Stimulated activated CD8-positive, alpha-beta memory T cell treated with anti-CD3 and anti-CD28 coated beads, Interleukin-7, amount 100 ng/mL, for 48 hours (primary cell): ENCODE measurements at places on chromosomes 3 and 15.
A peak's percentile ranks its signal among the peaks of the same experiment; 100 is the strongest.

DNA sequence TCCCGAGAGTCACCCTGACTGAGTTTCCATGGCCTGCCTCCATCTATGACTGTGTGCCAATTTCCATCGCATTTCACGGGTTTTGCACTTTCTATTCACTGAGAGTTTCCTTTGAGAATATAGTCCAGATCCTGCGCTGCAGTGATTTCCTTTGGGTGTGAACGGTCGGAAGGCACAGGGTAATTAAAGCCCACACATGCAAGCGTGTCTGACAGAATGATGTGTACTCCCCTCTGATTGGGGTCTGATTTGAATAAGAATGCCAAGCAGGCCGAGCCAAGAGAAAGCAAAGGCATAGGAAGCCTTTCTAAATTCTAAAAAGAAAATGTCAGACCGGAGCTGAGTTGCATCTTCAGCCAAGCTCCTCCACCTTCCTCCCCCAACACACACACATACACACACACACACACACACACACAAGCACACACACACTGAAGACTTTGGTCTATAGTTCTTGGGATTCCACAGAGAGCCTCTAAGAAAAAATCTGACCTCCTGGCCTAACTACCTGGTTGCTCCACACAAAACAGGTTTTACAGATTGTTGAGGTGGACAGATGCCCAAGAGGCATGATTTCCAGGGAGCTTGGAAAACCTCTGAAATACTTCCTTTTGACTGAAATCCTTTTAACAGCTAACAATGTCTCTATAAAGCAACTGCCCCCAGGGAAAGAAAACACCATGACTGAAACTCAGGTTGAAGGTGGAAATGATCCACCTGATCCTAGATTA is 59.7 kb upstream of the LRRN1 start:
- DNase-seq: no peak

GRCh38 chr3:66404903-66405700 is 95.7 kb downstream of the LRIG1 start:
- DNase-seq: no peak

GRCh38 chr3:58190882-58191281 is 19.9 kb downstream of the DNASE1L3 start:
- DNase-seq: no peak

GRCh38 chr3:97359977-97360376 is 404.6 kb upstream of the ARL6 start:
- no peak for DNase-seq

DNA sequence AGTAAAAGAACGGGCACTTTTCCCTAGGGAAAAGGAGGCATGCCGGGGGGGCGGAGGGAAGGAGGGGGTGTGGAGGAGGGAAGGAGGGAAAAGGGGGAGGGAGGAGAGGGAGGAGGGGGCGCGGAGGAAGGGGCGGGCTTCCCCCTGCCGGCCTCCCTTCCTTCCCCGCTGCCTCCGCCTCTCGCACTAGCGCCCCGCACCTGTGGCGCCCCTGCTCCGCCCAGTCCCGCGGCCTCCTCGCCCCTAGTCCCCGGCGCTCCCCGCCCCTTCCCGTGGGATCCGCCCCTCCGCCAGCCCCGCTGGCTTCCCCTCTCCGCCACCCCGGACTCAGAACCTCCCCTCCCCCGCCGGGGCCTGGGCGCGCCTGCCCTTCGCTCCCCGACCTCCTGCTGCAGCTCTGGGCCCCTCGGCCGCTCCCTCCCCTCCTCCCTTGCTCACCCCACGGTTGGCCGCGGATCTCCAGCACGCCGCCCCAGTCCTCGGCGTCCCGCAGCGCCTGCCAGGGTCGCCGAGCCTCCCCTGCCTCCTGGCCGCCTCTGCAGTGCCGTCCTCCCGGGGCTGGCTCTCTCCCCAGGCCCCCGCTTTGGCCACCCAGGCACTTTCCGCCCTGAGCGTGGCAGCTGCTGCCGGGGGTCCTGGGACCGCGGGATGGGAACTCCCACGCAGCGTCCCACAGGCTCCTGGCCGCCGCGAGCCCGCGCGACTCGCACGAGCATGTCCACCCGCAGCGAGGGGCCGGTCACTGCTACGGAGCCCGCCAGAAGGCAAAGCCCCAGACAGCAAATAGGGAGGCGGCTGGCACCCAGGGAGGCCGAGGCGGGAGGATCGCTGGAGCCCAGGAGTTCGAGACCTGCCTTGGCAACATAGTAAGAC is 147.4 kb downstream of the TJP1 start:
- no peak for DNase-seq

DNA sequence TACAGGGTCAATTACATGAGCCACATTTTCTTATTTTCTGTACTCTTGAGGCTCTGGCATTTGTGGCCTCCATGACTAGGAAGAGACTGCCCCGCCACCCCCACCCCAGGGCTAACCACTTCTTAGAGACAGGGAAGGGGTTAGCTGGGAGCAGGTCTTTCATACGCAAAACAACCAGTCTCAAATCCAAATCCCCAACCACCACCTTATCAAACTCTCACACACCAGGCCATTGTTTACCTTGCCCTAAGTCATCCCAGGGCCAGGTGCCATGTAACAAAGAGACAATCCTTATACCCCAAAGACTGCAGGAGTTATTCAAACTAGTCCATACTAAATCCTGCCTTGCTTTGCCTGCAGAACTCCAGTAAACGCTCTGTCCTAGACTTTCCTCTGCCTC is 77.8 kb downstream of the B3GNT5 start:
- DNase-seq: no peak

- DNase-seq: no peak
Measured at GRCh38 chr3:136675150-136675858, 76.9 kb downstream of the STAG1 start.

- no peak for DNase-seq
Measured at GRCh38 chr3:48664929-48665328, 2.2 kb upstream of the CELSR3 start.

- no peak for DNase-seq
Measured at GRCh38 chr3:119636249-119636648, 24.1 kb downstream of the POPDC2 start.

DNA sequence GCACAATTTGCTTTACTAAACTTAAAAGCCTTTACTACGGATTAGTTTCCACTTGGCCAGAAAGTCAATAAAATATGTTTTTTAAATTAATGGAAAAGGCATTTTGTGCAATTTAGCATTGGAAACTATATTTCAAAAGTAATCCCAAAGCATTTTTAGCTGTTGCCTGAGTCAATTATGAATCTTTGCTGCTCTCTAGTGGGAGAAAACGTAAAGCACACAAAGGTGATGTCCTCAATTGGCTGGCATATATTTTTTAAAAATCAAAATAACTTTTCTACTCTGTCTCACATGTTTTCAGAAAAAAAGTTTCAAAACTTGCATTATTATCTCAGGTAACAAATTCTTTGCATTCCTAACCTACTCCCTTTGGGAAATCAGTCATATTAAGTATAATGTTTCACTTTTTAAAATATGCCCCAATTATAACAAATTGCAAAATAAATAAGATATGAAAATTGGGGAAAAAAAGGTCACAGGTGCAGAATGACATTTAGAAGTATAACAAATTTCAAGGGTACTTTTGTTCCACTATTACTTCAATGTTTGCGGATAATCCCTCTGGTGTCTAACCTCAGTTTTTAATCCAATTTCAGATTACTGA is 47.2 kb upstream of the TEX55 start:
- no peak for DNase-seq

- no peak for DNase-seq
Measured at GRCh38 chr3:147513785-147514184, 104.6 kb downstream of the ZIC1 start.

- no peak for DNase-seq
Measured at GRCh38 chr15:68471541-68471940, 39.6 kb upstream of the ITGA11 start.

DNA sequence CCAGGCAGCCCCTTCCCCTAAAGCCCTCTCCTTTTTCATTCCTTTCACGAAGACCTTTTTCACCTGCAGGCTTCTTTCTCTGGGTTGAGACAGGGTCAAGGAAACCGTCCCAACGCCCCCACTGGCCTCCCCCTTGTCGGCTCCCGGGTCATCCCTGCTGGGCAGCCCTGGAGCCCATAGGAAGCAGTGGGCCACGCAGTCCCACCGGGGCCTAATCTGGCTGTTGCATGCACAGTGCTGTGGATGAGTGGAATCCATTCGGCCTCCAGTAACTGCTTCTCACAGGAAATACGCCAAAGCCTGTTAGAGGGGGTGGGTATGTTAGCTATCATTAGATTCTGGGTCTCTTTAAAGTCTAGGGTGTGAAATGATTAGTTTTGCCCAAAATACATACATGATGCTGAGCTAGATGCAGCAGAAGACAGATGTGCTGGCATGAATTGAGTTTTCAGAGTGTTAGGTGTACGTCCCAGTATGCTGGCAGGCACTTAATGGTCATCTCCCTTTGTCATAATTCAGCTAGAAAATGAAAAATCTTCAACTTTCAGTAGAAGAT is 16.6 kb downstream of the LYSMD4 start:
- DNase-seq: no peak

DNA sequence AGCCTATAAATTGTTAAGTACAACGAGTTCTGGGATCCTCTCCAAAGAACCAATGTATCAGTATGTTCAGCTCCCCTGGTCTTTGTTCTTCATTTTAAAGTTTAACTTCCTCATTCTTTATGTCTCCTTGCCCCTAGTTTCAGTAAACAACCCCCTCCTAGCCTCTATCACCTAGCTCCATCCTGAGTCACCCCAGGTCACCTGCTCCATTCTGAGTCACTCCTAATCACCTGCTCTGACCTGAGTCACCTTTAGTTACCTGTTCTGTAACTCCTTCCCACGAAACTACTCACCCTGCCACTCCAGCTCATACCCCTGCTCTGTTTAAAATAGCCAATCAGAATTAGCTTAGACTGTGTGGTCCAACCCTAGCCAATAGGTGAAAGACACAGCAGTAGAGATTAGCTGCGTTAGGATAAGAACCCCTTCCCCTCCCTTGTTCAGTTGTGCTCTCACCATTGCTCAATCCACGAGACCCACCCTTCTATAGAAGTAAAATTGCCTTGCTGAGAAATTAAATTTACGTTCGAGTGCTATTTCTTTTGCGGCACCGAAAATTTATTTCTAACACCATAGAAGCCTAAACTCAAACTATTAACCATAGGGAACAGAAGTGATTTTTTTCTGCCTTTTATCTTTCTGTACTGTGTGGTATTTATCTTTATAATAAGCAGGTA is 245.0 kb upstream of the ADAMTS9 start:
- no peak for DNase-seq

DNA sequence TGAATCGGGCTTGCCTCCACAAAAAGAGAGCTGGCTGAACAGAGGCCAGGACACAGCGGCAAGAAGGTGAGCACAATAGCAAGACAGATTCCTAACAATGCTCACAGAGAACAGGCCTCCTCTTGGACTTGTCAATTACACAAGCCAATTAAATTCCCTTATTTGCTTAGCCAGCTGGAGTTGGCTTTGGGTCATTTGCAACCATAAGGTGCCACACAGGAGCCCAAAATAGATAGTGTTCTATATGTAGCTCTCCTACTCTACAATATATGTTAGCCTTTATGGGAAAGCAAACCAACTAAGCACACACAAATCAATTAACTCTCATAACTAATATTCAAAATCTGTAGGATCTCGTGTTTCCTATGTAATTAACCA is 335.6 kb downstream of the FOXP1 start:
- no peak for DNase-seq

GRCh38 chr15:28967990-28968389 is 82.2 kb downstream of the APBA2 start:
- no peak for DNase-seq

GRCh38 chr15:39685999-39686613 is 96.5 kb downstream of the FSIP1 start:
- DNase-seq: peak; percentile 5

DNA sequence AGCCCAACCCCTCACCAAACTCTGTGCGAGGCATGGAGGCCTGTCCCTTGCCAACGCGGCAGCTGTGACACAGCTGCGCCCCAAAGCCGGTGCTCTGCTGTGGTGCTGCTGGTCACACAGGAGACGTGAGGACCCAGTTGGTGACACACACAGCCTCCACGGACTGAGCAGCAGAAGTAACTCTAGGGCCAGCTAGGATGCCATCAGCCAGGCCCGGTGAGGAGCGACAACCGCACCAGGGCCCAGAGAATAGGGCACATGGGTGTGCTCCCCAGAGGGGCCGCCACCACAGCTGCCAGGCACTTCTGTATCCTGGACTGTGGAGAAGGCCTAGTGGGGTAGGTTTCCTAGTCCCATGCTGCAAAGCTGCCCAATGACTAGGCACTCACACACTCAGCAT is 10.7 kb downstream of the ZXDC start:
- no peak for DNase-seq

- no peak for DNase-seq
Measured at GRCh38 chr3:14139771-14140170, 14.9 kb downstream of the TMEM43 start.

DNA sequence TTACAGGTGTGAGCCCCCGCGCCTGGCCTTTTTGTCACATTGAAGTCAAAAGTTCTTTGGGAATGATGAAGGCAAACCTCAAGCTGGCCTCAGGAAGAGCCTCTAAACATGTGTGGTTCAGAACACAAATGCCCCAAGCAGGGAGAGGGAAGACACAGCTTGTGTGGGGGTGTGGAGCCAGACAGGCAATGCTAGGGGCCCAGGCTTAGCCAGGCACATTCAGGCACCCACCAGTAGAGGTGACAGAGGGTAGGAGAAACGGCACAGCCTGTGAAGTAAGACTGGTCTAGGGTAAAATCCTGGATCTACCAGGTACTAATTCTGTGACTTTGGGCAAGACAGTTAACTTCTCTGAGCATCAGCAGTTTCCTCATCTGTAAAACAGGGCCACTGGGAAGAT is 3.5 kb downstream of the HDC start:
- no peak for DNase-seq

DNA sequence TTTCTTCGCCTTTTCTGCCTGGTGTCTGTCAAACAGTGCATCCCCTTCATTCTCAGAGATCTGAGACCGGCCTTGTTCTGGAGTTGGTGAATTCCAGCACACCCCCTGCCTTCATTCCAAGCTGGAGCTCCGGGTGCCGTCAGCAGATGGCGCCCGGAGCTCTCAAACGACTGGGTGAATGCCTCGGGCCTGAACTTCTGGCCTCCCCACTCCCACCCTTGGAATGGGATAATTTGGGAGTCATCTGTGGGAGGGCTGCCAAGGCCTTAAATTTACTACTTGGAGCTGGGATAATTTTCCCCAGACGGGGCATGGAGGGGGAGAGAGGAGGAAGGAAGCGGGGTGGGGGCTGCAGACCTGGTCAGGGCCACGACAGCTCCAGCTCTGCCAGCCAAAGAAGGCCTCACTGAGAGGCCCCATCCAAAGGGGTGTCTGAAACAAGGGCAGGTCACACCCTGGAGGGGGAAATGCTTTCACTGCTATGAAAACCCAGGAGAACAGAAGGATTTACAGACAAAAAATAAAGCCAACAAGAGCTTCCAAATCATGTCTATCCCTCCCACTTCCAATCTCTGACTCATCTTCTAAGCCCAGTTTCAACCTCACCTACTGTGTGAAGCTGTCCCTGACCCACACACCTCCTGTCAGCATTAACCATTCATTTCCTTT is 187.9 kb downstream of the OPA1 start:
- DNase-seq: no peak

DNA sequence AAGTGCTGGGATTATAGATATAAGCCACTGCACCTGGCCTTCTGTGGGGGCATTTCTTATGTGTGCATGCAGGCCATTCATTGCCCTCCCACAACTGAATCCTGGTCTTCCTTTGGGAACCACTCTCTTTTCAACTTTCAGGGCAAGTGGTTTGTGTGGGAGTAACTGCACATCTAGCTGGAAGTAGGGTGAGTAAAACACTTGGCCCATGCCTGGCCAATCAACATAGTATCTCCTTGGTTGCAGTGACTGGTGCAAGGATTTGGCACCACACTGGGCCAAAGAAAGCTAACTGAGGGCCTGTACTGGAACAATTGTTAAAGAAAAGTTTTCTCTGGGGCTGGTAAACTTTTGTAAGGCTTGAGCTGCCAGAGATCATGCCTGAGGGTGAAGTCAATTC is 189.2 kb upstream of the FEZF2 start:
- DNase-seq: no peak
